ENCODE measurements at places on chromosomes 13 and 19.

GRCh38 chr19:5789351-5789761 is 1.6 kb downstream of the DUS3L start:
- no peak for DNase-seq

DNA sequence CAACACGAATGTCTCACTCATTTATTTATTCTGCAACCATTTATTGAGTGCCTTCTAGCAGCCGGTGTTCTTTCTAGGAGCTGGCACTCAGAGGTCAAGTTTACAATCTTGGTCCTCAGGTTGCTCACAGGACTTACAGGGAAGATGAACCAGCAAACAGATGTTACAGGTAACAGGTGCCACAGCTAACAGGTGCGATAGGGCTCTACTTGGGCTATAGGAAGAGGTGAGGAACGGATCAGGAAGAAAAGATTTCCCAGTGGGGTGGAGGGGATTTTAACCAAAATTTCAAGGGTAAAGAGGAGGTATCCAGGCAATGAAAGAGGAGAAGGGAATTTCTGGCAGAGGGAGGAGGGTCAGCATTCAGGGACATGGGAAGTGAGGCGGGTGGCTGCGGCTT is 87.3 kb upstream of the FARP1 start:
- DNase-seq = no peak

DNA sequence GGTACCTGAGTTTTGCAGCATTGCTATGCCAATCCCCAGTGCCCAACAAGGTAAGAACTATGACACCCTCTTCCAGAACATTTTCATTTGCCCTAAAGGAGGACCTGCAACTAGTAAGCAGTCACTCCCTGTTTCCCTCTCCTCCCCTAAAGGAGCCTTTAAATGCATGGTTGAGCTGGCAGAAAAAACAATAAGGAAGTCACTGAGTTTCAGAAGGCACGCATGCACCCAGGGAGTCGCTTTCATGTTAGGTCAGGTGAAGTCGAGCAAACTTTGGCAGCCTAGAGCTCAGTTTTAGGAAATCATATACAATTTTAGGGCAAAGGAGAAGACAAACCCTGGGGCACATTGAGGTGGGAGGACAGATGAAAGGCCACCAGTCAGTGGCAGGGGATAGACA is 11.8 kb downstream of the NLRP11 start:
- DNase-seq = no peak

DNA sequence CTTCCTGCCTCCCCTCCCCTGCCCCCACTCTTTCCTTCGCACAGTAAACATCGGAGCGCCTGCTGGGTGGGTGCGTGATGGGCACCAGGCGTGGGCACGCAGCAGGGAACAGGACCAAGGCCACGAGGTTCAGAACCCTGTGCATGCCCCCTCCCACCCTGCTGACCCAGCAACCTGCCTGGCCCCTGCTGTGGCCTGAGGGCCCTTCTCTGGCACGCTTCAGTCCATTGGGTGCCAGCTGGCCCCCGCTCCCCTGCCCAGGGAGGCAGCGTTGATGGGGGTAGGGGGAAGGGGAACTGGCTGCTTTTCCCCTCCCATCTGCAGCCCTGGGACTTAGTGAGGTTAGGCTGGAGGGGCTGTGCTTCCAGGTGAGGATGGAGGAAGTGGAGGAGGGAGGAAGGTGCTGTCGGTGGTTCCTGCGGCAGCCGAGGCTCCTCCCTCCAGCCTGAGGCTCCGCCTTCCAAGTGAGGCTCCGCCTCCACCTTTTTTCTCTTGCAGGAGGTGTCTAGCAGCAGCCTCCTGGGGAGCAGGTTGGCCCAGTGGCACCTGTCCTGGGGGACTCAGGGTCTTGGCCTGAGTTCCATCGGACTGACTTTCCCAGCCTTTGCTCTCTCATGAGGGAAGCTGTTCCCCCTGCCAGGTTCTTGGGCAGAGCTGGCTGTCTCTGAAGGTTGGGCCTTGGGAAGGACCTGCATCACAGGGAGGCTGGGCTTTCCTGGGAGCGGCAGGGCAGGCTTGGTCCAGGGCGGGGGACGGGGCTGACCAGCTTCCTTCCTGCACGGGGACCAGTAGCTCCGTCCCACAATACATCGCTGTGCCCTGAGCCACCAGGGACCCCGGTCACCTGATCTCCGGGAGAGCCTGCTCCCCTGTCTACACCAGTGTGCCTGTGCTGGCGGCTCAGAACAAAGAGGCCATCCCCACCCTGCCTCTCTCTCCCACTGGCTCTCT is 7.3 kb downstream of the PIAS4 start:
- DNase-seq = no peak

- DNase-seq = no peak
These were observed 77.8 kb downstream of the TEX29 start for GRCh38 chr13:111398196-111398595.

GRCh38 chr13:50649211-50649610 is 194.3 kb downstream of the DLEU7 start:
- DNase-seq = no peak

DNA sequence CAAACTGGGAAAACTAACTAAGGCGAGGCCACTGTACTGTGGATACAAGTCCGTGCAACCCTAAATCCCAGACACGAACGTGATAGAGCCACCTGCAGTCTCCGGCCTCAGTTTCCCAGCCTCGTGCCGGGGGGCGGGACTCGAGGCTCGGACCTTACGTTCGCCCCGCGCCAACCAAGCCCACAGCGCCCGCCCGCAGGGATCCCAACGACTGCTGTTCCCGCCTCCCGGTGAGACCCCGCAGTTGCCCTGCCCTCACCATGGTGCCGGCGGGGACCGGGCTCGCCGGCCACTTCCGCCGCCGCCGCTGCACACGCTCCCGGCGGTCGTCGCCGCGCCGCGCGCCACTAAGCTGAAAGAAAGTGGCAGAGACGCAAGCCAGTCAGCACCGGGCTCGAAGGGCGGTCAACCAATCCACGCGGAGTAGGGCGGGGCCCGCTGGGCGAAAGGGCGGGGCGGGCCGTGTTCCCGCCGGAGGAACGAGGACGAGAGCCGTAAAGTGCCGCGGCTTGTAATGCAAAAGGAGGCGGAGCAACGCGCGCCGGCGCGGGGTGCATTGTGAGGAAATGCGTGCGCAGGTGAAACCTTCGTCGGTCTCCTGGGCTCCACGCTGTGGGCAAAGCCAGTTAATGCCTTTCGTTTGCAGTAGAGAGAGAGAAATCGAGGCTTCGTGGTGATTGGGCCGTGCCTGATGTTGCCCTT is at the start of gene LSM4:
Gene LSM4 (minus strand): TSS at position 318 of the 702 bp plus-strand sequence. CDS start 56 bp downstream, at position 262.
- DNase-seq = peak; percentile 96

GRCh38 chr13:98648686-98649085 is 71.8 kb upstream of the STK24 start:
- DNase-seq = no peak

GRCh38 chr13:55528434-55528833 is 1612.3 kb upstream of the PRR20A start:
- DNase-seq = no peak
